Activated T-helper 1 cell treated with Interleukin-2 at 50 U/mL for 16 hours (primary cell): ENCODE measurements at places on chromosomes 6 and 20.

DNA sequence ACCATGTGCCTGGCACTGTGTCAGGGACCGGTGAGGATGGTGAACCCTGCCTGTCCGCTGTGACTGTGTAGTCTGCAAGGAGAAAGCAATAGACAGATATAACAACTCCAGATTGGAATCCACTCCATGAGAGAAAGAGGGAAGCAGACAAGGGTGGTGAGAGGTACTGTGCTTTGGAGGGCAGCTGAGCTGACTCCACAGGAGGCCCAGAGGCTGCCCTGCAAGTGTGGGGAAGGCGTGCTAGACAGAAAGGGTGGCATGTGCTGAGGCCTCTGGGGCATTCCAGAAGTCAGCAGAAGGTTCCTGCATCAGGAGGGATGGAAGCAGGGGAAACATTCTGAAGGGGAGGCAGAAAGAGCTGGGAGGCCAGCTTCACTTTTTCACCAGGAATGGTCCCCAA lies 39.3 kb upstream of the APCDD1L start:
- DNase-seq, result no peak

DNA sequence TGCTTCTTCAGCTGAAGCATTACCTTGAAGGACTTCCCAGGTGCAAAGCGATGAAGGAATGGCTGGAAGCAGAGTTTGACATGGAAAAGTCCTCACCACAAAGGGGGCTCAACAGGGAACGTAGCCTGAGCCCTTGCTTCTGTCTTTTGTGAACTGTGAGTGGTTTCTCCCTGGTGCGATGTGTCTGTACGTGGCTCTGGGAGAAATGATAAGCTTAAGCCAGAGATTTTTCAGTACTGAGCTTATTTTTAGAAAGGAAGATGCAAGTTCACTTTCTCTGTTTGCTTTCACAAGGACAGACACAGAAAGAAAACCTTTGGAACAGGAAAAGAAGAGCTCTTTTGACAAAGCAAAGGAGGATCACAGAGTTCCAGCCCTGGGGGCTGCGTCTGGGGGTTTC lies 79.4 kb downstream of the DACT2 start:
- no peak for DNase-seq

DNA sequence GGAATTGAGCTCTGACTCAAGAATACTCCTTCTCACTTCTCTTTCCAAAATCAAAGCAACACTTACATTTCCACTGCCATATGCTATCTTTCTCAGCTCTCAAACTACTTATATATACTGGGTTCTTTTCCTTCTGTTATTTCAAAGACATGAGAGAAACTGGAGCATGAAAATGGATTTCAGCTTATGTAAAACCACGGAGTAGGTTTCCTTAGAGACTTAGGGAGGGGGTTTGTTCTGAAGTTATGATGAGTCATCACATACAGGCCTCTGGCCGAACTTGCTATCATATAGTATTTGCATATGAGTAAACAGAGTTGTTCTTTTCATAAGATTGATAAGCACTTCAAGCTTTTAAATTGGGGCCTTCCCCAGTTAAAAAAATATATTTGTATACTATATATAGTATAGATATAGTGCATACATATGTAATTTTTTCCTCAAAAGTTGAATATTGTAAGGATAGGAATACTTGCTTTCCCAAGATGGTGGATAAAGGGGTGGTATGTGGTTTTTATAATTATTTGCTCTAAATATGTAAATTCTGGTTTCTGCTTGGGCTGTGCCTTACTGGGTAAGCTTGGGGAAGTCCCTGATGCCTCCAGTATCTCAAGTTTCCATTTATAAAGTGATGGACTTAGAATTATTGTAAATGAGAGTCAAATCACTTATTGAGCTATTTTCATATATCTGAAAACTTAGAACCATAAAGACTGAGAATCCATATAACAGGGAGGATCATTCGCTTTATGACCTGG lies 273.9 kb downstream of the RFPL4B start:
- DNase-seq, result no peak

DNA sequence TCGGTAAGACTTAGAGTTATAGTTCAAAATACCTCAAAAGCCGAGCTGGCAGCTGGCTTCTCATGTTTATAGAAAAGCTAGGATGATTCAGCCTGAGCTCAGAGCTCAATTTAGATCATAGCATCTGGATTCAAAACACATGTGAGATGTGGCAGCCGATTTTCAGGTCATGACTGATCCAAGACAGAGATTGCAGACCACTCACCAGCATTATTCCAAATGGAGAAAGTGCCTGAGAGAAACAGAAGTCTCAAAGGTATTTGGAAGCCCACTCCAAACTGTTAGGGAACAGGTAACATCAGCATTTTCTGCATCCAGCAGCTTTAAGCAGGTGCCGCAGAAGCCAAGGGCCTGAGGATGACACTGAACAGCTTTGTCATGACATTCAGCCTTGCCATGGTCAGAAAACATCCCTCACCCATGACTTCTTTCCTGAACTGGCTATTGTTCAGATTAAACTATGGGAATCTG lies 102.2 kb downstream of the BACH2 start:
- no peak for DNase-seq

GRCh38 chr20:45266977-45267376 lies 12.6 kb upstream of the SLPI start:
- DNase-seq, result no peak

- no peak for DNase-seq
Measured at GRCh38 chr6:157954150-157955117, 27.2 kb upstream of the SYNJ2 start.

- no peak for DNase-seq
Measured at GRCh38 chr20:40427026-40427425, 262.0 kb downstream of the MAFB start.

DNA sequence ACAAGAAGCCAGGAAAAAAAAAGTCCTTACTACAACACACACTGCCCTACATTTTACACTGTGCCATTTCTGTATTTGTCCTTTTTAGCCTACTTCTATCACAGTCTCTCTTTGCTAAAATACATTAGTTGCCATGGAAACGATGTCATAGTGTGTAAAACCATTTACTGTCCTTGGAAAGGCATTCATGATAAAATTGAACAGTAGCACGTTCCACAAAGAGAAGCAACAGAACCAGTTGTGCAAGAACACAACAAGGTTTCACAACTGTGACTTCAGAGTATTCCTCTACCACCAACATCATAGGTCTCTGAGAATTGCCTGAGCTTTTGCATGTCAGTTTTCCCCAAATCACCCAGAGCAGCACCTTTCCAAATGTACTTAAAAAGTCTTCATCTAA lies 20.5 kb downstream of the FYN start:
- DNase-seq, result no peak
